ENCODE measurements at places on chromosomes 11 and 22.

DNA sequence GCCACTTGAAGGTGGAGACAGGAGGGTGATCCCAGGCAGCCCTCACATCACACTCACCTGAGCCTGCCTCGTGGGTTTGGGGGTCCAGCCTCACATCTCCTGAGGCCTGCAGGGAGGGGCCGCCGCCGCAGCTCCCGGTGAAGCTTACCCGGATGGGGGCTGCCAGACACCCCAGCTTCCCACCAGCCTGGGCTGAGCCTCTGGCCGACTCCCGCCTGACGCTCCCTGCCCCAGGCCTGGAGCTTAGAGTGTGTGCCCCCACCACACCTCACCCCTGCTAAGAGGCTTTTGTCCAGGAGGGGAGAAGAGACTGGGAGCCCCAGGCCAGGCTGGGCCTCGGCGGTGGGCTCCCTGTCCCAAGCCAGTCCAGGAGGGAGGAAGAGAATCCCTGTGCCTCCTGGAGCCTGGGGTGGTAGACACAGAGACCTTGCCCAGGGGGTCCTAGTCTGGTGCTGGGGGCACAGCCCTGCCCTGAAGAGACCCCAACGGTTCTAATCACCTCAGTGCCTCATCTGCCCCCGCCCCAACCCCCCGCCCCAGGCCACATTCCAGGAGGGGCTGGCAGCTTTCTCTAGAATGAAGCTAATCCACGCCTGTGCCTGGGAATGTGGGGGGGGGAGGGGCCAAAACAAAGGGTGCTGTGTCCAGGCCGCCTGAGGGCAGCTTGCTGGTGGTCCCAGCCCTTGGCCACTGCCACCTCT, at the start of gene SLC16A8:
SLC16A8 (minus strand) TSS at position 254 of the 701 bp plus-strand sequence. CDS start 1,311 bp downstream, outside the sequence.
- no peak for DNase-seq

DNA sequence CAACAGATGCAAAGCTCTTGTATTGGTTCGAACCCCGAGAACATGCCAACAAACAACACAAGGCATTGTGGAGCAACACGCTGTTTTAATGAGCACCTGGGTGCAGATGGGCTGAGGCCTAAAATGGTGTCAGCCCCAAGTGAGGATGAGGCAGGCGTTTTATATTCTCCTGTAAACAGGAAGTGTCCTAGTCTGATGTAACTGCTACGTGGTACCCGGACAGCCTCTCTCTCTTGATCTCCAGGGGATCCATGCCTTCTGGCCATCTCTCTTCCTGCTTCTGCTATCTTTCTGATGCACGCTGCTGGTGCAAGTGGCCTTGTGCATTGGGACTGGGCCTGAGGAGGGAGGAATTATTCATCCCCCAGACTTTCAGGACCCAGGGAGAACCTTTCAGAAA, 19.4 kb upstream of the VSTM5 start:
- no peak for DNase-seq

GRCh38 chr11:129386795-129387397, 11.2 kb downstream of the BARX2 start:
- DNase-seq = no peak

GRCh38 chr11:130063451-130063850, 6.2 kb upstream of the APLP2 start:
- DNase-seq = no peak

DNA sequence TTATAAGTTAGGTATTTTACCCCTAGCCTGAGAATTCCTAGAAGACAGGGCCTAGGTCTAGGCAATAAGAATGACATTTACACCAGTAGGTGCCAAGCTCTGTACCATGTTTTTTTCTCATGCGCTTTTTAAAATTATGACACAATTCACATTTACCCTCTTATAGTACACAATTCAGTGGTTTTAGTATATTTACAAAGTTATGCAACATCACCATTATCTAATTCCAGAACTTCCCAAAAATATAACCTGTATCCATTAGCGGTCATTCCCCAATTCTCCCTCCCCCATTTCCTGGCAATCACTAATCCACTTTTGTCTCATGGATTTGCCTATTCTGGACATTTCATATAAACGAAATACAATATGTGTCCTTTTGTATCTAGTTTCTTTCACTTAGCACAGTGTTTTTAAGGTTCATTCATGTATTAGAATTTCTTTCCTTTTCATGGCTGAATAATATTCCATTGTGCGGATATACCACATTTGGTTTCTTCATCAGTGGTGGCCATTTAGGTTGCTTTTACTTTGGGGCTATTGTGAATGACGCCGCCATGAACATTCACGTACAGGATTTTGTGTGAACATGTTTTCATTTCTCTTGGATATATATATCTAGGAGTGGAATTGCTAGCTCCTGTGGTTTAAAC, 92.4 kb downstream of the MICAL2 start:
- DNase-seq = no peak

- no peak for DNase-seq
These were observed 190.6 kb upstream of the NTM start for GRCh38 chr11:131179836-131180235.

DNA sequence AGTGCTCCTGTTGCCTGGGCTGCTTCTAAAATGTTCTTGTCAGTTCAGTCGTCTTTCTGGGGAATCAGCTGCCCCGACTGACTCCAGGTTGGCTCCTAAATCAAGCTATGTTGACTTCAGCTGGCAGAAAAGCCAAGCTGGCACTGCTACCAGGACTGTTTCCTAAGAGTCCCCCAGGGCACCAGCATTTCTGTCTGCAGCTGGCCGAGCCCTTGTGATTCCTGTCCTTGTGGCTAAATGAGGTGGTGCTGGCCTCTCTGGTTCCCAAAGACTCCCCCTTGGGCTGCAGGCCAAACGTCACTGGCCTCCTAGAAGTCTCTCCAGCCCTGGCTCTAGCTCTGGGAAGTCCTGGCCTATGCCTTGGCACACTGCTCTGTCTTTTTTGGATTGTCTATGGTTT, 31.1 kb downstream of the GRAMD1B start:
- no peak for DNase-seq

DNA sequence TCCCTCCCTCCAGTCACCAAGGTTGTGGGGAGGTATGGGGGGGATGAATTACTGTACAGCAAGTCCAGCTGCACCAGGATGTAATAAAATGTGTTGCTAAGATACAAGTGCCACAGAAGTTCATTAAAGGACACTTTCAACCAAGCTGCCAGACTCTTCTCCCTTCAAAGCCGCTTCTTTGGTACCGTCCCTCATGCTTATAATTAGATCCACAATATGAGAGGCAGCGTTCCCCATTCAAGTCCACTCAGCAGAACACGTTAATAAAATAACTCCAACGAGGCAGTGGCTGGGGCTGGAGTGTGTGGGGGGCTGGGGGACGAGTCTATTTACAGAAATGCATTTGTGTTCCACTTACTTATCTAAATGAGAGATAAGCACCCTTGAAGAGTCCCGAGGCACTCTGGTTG, 14.7 kb downstream of the PHF21B start:
- no peak for DNase-seq

- no peak for DNase-seq
These were observed 626 bp upstream of the TBX10 start for GRCh38 chr11:67640021-67640757.

DNA sequence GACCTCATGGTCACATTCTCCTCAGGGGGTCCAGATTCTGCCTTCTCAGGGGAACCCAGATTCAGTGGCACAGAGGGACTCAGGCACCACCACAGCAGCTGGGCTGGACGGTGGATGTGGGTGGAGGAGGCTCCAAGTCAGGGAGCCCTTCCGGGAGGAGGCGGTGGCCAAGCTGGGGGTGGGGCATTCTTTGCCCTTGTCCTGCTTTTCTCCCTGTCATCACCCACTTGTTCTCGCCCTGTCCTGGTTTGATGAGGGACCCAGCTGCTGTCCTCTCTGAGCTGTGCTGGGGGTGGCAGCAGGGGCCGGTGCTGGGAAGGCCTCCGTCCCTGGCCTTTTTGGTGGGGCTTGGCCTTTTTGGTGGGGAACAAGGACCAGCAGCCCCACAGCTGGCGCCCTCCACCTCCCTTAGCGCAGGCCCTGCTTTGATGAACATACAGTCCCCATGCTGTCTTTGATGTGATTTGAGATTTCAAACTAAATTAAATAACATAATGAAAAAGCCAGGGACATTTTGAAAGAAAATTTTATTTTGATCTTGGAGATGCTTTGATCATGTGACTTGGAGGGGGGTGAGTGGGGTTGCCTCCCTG, 1168.2 kb downstream of the BRD1 start:
- DNase-seq = no peak

- no peak for DNase-seq
These were observed 659.9 kb upstream of the LUZP2 start for GRCh38 chr11:23836981-23837380.

- no peak for DNase-seq
These were observed 953.0 kb downstream of the KCNA4 start for GRCh38 chr11:29063630-29064361.

- no peak for DNase-seq
These were observed 67.3 kb upstream of the CREB3L1 start for GRCh38 chr11:46210133-46210636.

GRCh38 chr11:130487924-130488815, 39.7 kb downstream of the ADAMTS15 start:
- DNase-seq = no peak

GRCh38 chr22:26322179-26322905, 106.7 kb upstream of the ASPHD2 start:
- no peak for DNase-seq

GRCh38 chr11:131074573-131074972, 158.3 kb upstream of the SNX19 start:
- no peak for DNase-seq

DNA sequence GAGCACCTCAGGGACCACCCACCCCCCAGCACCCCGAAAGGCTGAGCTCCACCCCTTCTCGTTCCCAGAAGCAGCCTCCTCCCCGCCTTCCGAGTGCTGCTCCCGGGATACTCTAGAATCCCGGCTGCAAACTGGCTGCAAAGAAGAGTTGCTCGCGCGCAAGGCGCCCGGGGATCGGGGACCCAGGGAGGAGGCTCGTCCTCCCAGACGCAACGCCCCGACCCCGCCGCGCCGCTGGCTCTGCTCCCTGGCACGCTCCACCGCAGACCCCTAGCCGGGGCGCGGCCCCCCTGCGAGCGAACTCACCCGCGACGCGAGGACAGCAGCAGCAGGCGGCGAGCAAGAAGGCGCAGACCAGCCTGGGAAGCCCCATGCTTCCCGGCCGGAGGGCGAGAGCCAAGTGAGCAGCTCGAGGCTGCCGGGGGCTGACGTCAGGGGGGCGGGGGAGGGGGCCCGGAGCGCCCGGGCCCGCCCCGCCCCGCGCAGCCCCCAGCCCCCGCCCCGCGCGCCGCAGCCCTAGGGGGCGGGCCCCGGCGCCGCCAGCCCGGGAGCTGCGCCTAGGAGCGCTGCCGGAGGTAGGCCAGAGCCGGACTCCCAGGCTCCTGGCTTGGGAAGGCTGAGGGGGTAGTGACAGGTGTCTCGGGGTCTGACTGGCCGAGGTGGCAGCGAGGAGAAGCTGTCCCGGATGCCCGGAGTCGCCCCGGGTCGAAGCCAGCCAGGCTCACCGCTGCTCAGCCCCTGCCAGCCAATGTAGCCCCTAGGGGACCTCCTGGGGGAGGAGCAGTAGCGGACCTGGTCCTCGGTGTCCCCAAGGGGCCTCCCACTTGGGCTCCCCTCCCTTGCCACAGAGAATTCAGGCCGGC, at the start of gene MCAM:
MCAM (minus strand) TSS at position 402 of the 863 bp plus-strand sequence; CDS start at position 373, 29 bp downstream.
- no peak for DNase-seq

DNA sequence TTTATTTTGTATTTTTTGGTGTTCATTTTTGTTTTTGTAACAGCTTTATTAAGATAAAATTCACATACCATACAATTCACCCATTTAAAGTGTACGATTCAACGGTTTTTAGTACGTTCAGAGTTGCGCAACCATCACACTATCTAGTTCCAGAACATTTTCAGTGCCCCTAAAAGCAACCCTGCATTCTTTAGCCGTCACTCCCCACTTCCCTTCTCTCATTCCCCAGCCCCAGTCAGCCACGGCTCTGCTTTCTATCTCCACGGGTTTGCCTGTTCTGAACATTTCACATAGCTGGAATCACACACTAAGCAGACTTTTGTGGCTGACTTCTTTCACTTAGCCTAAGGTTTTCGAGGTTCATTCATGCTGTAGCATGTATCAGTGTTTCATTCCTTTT, 9.6 kb upstream of the KCNQ1OT1 start:
- DNase-seq = no peak

DNA sequence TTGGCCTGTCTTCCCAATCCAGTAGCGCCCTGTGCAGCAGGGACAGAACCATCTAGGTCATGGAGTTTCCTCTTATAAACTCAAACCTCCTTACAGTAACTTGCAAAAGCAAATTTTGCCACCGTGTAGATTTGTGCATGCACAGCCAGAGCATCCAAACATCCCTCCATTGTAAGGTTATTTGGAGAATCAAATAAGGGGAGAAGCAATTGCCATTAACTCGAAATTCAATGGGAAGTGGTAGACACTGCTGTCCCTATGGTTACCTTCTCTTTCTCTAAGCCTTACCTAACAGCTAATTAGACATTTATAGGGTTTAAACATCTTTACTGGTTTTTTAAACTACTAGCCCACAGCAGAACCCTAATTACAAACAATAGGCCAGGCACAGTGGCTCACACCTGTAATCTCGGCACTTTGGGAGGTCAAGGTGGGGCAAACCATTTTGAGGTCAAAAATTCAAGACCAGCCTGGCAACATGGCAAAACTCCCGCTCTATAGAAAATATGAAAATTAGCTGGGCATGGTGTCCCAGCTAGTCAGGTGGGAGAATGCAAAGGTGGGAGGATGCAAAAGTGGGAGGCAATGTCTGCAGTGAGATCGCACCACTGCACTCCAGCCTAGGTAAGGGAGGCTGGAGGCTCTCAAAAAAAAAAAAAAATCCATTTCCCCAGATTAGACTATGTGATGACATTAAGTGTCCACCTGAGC, 6.6 kb downstream of the HSPA8 start:
- DNase-seq = no peak

DNA sequence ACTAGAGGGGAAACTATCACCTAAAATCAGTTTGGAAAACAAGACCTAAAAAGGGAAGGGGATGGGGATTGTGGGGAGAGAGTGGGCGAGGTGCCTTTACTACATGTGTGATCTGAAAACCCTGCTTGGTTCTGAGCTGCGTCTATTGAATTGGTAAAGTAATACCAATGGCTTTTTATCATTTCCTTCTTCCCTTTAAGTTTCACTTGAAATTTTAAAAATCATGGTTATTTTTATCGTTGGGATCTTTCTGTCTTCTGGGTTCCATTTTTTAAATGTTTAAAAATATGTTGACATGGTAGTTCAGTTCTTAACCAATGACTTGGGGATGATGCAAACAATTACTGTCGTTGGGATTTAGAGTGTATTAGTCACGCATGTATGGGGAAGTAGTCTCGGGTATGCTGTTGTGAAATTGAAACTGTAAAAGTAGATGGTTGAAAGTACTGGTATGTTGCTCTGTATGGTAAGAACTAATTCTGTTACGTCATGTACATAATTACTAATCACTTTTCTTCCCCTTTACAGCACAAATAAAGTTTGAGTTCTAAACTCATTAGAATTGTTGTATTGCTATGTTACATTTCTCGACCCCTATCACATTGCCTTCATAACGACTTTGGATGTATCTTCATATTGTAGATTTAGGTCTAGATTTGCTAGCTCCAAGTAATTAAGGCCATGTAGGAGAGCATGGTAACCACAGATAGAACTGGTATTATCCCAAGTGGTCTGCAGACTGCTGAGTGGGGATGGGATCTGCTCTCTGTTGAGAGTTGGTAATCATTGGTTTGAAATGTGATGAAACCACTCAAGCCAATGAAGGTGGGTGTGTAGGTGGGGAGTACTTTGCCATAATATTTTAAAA, 3.6 kb downstream of the NEAT1 start:
- no peak for DNase-seq

All from esophagus squamous epithelium (tissue), 5 donors.